Hematopoietic multipotent progenitor cell treated with erythropoietin and hydrocortisone succinate and interleukin-3 and kit ligand, for 15 days (in vitro differentiated cells): ENCODE measurements at places on chromosomes 12 and 14.
A peak's percentile ranks its signal among the peaks of the same experiment; 100 is the strongest.

DNA sequence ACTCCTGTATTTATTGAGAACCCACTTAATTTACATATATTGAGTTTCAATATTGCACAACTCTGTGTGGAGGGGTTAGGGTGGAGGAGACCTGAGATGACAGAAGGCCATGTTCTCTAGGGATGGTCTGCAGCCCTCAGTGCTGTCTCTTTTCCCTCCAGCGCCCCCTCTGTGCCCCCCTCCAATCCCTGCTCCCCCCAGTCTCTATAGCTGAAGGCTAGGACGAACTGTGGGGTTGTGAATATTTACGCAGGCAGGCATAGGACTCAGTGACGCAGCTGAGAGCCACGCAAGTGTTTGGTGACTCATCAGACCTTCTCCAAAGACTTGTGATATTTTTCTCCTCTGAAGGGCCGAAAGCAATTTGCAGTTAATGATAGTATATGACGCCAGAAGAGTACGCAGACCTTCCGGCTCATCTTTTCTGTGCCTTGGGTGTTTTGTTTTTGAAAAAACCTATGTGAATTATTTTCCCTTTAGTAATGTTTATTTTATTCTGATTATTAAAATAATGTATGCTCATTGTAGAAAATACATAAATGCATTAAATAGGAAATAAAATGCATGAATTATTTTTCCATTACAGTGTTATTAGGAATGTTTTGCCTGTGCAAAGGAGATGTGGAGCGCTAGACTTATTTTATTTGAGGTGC lies 85.3 kb downstream of the SLC25A47 start:
- DNase-seq: no peak

DNA sequence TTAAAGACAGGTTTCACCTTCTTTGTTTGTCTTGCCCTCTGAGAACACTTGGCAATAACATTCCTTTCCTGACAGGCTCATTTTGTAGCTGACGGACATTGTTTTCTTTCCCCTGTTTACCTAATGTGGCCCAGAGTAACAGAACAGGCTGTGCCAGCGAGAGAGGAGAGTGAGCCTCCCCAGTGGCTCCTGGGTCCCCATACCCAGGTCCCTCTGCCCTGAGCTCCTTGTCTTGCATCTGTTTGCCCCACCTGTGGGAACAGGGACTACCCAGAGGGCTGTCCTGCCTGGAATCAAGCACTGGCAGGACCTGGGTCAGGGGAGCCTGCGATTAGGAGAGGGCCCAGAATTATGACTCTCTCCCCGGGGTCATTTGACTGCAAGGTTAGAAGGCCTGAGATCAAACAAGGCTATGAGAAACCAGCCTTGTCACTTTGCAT lies 222.9 kb downstream of the ZFP36L1 start:
- no peak for DNase-seq

GRCh38 chr12:39300799-39301198 lies 142.1 kb downstream of the KIF21A start:
- no peak for DNase-seq

DNA sequence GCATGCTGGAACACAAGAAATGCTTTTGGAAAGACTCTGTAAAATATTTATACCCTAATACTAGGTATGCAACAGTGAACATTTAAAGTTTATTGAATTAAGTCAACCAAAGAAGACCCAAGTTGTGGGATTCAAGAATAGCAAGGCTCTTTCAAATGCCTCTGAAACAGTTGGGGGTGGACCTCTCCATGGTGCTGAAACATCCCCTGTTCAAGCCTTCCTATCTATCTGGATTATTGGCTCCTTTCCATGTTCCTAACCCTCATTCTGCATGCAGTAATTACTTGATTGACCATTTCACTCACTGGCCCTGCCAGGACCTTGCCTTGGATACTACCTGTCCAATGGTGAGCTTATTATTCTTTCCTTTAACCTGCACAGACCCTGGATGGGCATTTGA lies 349.7 kb downstream of the NRXN3 start:
- peak; percentile 18 for DNase-seq

- peak; percentile 18 for DNase-seq
These were observed 1.3 kb downstream of the RAD9B start for GRCh38 chr12:110503432-110503831.
